ENCODE measurements at places on chromosomes 6 and 20.

- no peaks in the 10 kb centered on the region for H3K4me1 ChIP-seq
- no peak overlapping the region for H3K4me3 ChIP-seq
- peaks cover 8% of the 10 kb centered on the region for H3K27me3 ChIP-seq
- no peaks in the 10 kb centered on the region for H3K36me3 ChIP-seq
These were observed 98.7 kb downstream of the SULF2 start for GRCh38 chr20:47686545-47686944.

DNA sequence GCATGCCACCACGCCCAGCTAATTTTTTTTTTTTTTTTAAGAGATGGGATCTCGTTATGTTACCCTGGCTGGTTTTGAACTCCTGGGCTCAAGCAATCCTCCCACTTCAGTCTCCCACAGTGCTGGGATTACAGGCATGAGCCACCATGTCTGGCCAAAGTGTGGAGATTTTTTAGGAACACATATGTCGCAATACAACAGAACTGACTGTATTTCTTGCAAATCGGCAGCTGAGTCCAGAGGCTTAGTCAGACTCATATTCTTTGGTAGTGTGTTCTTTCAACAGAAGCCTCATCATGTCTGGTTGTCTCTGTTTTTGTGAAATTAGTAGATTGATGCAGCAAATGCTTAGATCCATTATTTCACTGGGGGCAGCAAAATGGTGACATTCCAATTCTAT, 23.9 kb upstream of the CD164 start:
- no peak overlapping the region for H3K4me3 ChIP-seq
- no peak for DNase-seq
- H3K4me1 ChIP-seq: no peaks in the 10 kb centered on the region
- no peaks in the 10 kb centered on the region for H3K36me3 ChIP-seq

DNA sequence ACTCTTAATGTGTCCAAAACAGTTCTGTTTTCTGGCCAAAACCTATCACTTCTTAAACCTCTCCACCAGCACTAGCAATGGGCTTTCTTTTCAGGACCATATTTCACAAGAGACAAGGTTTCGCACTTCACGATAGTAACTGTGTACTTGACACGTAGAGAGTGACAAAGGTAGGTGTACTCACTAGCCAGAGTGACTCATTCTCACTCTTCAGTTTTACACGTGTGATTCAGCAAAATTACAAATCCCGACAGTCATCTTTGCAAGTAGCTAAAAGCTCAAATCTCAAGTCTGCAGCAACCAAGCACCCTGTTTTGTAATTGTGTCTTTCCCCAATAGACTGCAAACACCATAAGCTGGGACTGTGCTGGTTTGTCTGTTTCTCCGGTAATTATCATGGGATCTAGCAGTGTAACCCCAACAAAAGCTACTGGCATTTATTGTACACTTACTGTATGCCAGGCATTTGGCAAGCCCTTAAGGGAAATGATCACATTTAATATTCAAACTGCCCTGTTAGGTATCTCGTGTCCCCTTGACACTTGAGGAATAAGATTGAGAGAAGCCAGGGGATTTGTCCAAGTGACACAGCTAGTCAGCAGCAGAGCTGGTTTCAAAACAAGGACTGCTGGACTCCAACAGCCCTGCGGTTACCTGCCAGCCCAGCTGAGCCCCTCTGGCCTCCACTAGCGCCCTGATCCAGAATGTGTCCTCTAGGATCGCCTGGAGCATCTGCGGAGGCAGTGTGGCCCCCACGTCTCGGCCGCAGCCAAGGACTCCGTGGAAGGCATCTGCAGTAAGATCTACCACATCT, 9.9 kb downstream of the PCIF1 start:
- no peaks in the 10 kb centered on the region for H3K27me3 ChIP-seq
- H3K4me1 ChIP-seq: no peaks in the 10 kb centered on the region
- H3K36me3 ChIP-seq: peaks cover 56% of the 10 kb centered on the region

DNA sequence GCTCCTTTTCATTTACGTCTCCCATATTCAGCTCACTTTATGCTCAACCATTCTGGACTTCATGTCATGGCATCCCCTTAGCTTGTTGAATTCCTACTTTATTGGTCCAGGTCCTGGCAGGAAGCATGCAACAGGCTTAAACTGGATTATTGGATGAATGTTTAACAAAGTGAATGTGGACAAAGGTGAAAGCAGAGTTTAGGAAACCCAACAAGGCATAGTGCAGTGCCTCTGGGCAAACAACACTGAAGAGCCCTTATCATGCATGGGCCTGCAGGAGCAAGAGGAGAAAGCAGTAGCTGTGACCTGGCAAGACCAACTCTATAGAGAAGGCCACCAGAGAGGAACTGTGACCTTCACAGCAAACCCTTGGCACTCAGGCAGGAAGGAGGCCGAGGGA, 5.3 kb upstream of the ANKRD66 start:
- no peak overlapping the region for H3K27ac ChIP-seq
- H3K36me3 ChIP-seq: no peaks in the 10 kb centered on the region
- no peak for DNase-seq
- H3K27me3 ChIP-seq: peaks cover 23% of the 10 kb centered on the region

DNA sequence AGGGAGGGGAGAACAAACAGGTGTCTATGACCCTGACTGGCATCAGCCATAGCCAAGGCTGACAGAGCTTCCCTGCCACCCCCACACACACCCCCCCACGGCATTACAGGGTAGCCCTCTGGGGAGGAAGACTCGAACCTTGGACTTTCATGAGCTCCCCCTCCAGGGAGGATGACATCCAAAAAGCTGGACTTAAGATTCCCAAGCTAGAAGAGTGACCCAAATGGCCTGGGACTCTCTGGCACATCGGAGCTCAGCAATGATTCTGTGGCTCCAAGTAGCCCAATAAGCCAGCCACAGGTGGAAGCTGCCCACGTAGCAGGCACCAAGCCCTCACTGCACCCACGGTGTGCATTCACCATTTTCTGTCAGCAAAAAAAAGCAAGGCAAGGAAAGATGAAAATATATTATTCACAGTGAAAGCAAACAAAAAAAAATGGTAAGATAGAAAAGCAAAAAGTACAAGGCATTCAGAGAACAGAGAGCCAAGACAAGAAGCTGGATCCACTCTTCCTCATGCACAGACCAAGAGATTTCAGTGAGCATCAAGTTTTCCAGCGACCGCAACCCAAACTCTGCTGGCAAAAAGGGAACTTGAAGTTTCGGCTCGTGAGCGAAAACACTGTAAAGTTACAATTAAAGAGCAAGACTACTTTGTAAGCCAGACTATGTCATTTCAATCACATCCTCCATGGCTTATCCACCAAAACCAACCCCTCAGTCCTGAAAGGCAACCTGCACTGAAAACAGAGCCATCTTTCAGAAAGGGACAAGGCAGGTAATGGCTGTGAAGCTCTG, 10.9 kb downstream of the JAG1 start:
- H3K4me1 ChIP-seq: no peaks in the 10 kb centered on the region
- H3K4me3 ChIP-seq: no peak overlapping the region
- no peak overlapping the region for H3K27ac ChIP-seq
- DNase-seq: no peak

GRCh38 chr6:116557893-116558292, 4.3 kb downstream of the CALHM4 start:
- peaks cover 2% of the 10 kb centered on the region for H3K4me1 ChIP-seq
- H3K36me3 ChIP-seq: no peaks in the 10 kb centered on the region
- DNase-seq: no peak
- no peak overlapping the region for H3K27ac ChIP-seq
- H3K4me3 ChIP-seq: no peak overlapping the region
- H3K27me3 ChIP-seq: peaks cover 14% of the 10 kb centered on the region

- H3K4me1 ChIP-seq: peaks cover 30% of the 10 kb centered on the region
- H3K27ac ChIP-seq: peak overlapping the region; percentile 88
- peak overlapping the region; percentile 83 for H3K4me3 ChIP-seq
- H3K36me3 ChIP-seq: peaks cover 10% of the 10 kb centered on the region
- no peaks in the 10 kb centered on the region for H3K27me3 ChIP-seq
- DNase-seq: peak; percentile 44
These were observed 7.2 kb downstream of the GCNT2 start for GRCh38 chr6:10528158-10528981.

- DNase-seq: no peak
- H3K4me1 ChIP-seq: no peaks in the 10 kb centered on the region
- no peak overlapping the region for H3K27ac ChIP-seq
- no peak overlapping the region for H3K4me3 ChIP-seq
- no peaks in the 10 kb centered on the region for H3K36me3 ChIP-seq
These were observed 237.6 kb downstream of the MMUT start for GRCh38 chr6:49225471-49225870.

DNA sequence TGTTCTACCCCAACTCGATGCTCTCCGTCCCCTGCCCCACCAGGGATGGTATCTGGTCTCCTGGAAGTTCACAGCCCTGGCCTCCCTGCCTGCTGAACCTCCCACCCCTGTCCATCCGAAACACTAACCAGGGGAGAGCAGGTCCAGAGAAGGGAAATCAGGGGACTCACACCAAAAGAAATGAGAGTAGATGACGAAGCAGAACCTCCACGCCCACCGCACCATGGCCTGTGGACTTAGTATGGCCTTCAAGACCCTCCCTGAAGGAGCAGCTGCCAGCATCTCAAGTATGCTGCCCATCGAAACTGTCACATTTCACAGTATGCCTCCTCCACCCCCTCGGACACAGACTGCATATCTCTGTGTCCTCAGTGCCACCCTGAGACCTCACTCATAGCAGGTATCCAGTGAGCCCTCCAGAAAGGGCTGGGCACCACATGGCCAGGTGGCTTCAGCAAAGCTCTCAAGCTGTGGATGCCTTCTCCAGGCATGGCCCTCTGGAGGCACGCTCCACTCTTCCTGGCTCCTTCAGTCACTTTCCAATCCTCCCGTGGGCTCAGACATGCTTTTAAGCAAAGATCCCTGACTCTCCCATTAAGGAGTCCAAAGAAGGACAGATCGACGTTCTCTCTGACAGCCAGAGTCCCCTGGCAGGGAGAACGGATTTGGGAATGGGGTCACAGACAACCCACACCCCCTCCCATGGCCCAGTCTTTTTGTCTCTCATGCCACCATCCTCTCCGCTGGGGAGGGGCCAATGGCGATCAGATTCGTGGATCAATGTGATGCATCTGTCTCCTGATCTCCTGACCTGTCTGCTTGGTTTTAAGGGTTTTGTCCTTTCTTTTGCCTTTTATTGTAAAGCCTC, 158.4 kb downstream of the ANKRD60 start:
- peaks cover 3% of the 10 kb centered on the region for H3K4me1 ChIP-seq
- no peak overlapping the region for H3K27ac ChIP-seq
- H3K4me3 ChIP-seq: no peak overlapping the region
- no peaks in the 10 kb centered on the region for H3K36me3 ChIP-seq

- H3K36me3 ChIP-seq: no peaks in the 10 kb centered on the region
- DNase-seq: no peak
- H3K4me3 ChIP-seq: no peak overlapping the region
- H3K27ac ChIP-seq: no peak overlapping the region
- peaks cover 3% of the 10 kb centered on the region for H3K4me1 ChIP-seq
These were observed 150.6 kb downstream of the LY86 start for GRCh38 chr6:6738922-6739716.

DNA sequence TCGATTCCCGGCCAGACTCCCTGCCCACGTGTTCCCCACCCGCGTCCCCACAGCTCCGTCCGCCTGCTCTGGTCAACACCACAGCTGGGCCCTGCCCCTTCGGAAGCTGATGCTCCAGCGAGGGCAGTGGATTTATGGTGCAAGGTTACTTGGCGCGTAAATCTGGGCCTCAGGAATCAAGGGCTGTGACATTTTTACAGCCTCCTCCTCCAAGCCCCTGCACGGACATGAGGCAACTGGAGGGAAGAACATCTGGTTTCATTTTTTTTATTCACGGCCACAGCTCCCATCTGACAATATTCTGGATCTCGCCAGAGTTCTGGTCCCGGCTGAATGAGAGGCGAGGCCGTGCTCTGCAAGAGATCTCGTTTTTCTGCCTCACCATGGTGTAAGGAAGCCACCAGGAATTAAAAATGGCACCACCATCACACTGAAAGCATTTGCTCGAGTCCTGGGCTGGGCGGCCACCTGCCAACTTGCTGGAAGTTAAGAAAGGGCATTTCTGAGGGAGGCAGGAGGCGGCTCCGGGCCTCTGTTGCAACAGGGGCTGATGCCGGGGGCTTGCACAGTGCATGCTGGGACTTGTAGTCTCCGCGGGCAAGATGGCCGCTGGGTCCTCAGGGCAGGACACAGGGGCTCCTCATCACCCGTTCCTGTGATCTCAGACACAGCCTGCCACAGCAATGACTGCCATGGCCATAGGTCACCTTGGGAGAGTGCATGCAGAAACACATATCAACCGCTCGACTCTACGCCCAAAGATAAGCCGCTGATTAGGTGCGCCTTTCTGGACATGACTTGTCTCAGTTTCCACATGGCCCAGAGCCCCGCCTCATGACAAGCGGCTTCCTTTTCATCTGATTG, 148.5 kb downstream of the LY86 start:
- H3K36me3 ChIP-seq: no peaks in the 10 kb centered on the region
- H3K4me3 ChIP-seq: no peak overlapping the region
- no peak for DNase-seq
- no peak overlapping the region for H3K27ac ChIP-seq
- H3K4me1 ChIP-seq: peaks cover 1% of the 10 kb centered on the region

DNA sequence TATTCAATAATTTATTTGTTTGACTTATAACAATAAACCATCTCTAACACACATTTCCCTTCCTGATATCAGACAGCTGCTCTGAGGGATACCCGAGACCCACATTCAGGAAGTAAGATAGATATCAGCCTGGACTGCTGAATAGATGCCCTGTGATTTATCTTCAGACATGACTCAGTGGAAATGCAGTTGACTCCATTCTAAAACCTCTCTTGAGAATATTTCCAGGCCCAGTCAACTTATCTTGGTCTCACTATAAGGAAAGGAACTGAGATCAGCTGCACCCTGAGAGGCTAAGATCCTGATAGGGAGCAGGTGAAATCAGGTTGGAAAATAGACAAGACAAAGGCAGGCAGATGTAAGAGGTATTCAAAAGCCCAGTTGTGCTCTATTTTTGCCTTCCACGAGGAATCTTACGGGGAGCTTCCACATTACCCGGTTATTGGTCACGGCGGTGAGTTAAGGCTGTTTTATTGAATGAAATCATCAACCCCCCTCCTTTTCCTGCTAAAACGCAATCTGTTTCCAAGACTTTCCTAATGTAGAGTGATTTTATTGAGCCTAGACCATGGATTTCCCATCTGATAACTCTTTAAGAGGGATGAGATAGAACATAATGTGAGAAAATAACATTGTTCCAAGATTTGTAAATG, 25.5 kb downstream of the C6orf15 start:
- no peaks in the 10 kb centered on the region for H3K36me3 ChIP-seq
- DNase-seq: no peak
- H3K27me3 ChIP-seq: peaks cover 21% of the 10 kb centered on the region
- no peak overlapping the region for H3K4me3 ChIP-seq

DNA sequence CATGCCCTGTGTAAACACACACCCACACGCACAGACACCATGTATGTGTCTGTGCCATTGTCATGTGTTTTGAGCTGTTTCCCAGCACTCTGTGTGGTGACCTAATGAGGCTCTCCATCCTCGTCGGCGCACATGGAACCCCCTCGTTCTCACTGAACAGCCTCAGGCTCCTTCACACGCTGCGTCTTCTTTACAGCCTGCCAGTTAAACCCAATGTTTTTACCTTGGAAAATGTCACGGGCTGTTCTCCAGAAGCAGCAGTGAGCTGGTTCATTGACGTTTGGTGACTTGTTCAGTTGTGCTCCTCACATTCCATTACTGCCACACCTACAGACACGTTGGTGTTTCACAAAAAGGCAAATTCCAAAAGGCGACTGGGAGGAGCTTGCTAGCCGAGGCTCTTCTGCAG, 201.0 kb upstream of the FOXQ1 start:
- no peak for DNase-seq
- H3K27ac ChIP-seq: no peak overlapping the region
- peaks cover 4% of the 10 kb centered on the region for H3K27me3 ChIP-seq
- no peak overlapping the region for H3K4me3 ChIP-seq
